ENCODE measurements at places on chromosomes 4 and X. TPM values are rescaled to one million over a fixed set of nuclear protein-coding genes. Genes with fewer than 3 reads are reported as not detected.

Gene HEPH
- total RNA-seq, result 11.1 TPM

Gene ADGRG4
- under 0.01 TPM for total RNA-seq

Gene CBR4
- 46.0 TPM for total RNA-seq

GRCh38 chr4:104649631-104650030 is 154.9 kb upstream of the CXXC4 start:
- no peak for DNase-seq

- no peak for DNase-seq
Measured at GRCh38 chr4:101284546-101284945, 62.8 kb downstream of the PPP3CA start.
